Activated T-cell treated with anti-CD3 and anti-CD28 coated beads for 24 hours (primary cell): ENCODE measurements at places on chromosomes 11 and 22.

DNA sequence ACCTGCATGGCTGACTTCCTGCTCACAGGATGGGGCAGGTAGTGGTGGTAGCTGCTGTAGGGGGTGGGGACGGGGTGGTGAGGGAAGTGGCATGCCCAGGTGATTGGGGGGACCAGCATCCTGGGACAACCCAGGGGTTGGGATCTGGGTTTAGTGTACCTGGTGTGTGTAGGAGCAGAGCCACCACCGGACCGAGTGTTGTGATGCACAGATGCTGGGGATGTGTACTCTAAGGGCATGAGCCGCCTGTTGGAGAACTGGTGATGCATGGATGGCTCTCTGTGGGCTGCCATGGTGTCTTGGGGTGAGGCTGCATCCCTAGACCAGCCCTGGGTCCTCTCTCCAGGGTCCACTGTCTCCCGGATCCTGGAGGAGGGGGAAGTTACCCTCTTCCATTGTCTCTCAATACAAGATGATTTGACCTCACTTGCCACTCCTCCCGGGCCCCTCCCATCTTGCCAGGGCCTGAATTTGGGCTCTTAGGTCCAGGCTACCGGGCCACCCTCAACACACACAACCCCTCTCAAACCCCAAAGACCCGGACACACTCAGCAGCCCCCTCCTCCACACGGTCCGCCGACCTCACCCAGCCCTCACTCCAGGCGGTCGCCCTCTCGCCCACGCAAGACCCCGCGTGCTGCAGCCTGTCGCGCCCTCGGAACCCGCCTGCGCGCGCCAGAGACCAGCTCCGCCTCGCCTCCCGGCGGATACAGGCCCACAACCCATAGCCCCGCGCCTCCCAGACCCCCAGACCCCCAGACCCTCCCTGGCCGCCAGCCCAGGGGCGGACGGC, 619 bp downstream of the LRRC75B start:
- no peak for DNase-seq

GRCh38 chr22:48396785-48397530, 1430.7 kb downstream of the BRD1 start:
- DNase-seq = no peak

DNA sequence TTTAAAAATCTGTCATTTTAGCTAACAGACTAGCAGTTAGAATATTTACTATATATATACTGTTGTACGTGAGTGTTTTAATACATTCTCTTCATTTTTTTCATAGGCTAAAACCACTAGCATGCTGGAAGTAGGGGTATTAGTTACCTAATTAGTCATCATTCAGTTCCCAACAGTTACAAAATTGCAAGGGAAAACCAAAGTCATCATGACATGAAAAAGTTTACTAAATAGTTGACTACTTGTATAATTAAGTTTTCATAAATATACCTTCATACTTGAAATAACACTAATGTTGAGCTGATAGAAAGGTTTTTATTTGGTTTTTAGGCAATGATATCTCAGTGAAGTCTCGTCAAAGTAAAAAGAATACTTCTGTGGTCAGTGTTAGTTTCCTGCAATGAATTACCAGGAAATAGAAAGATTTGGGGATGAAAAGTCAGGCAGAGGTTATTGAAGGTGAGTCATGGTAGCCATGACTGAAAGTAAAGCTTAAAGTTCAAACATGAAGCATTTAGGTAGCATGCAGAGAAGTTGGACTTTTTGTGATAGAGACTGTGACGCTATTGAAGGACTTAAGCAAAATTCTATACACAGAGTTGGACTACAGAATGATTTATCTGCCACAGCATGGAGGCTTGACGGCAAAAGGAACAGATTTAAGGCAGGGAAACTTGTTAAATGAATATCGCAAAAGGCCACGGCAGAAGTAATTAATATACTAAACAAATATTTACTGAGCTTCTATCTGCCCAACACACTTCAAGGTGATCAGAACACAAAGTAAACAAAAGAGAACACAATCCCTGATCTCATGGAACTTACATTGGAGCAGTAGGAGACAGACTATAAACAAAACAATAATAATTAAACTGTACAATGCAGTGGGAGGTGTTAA, 828.1 kb upstream of the FAT3 start:
- no peak for DNase-seq

GRCh38 chr11:11579012-11579988, 42.5 kb downstream of the GALNT18 start:
- no peak for DNase-seq

GRCh38 chr11:19378814-19379213, 138.1 kb upstream of the E2F8 start:
- DNase-seq = no peak

- DNase-seq = no peak
Measured at GRCh38 chr11:27938011-27938410, 169.9 kb downstream of the KIF18A start.

- DNase-seq = no peak
Measured at GRCh38 chr22:37283393-37283937, 1.2 kb downstream of the CYTH4 start.
